ENCODE measurements at places on chromosomes 13 and 19.

- no peak for DNase-seq
Measured at GRCh38 chr19:44260695-44261446, 1.2 kb downstream of the ZNF233 start.

- no peak for DNase-seq
Measured at GRCh38 chr19:44792281-44792680, 14.6 kb downstream of the CBLC start.

- no peak for DNase-seq
Measured at GRCh38 chr19:8046569-8047165, 5.9 kb upstream of the CCL25 start.

DNA sequence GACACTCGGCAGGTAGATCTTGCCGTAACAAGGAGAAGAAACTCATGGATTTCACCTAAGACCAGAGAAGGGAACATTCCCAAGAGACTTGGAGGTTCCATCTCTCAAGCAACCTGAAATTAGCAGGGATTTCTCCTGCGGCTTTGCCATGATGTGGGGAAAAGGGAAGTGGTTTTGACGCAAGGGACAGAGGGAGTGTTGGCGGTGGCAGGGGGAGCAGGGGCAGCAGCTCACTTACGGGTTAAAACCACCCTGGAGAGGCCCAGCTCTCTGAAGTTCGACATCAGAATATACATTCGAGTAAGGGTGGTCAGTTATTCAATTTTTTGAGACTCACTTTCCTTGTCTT lies 76.1 kb upstream of the POMP start:
- no peak for DNase-seq

GRCh38 chr19:56905631-56906150 lies 65.2 kb upstream of the PEG3 start:
- no peak for DNase-seq

- DNase-seq = no peak
Measured at GRCh38 chr13:109093998-109094397, 464.6 kb downstream of the MYO16 start.

GRCh38 chr13:71312923-71313322 lies 554.1 kb downstream of the DACH1 start:
- no peak for DNase-seq

GRCh38 chr13:35411059-35411744 lies 65.3 kb downstream of the MAB21L1 start:
- DNase-seq = no peak

- no peak for DNase-seq
Measured at GRCh38 chr19:40089462-40089861, 1.3 kb downstream of the ZNF780A start.

- DNase-seq = no peak
Measured at GRCh38 chr13:37966266-37966665, 96.7 kb upstream of the TRPC4 start.

GRCh38 chr19:5914358-5914774 lies 312 bp downstream of the CAPS start:
- DNase-seq = no peak

DNA sequence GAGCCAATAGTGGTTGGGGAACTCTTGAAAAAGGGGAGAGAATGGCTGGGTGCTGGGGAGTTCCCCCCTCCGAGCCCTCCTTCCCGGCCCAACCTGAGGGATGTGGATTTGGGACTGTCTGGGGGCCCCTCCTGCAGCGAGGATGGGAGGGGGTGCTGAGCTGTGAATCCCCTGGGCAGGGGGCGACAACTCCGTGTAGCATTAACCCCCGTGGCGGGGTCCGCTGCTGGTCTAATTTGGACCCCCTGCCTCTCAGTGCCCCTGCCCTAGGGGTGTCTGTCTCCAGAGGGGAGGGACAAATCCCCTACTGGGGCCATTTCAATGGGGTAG lies 9.7 kb downstream of the MIDN start:
- no peak for DNase-seq

DNA sequence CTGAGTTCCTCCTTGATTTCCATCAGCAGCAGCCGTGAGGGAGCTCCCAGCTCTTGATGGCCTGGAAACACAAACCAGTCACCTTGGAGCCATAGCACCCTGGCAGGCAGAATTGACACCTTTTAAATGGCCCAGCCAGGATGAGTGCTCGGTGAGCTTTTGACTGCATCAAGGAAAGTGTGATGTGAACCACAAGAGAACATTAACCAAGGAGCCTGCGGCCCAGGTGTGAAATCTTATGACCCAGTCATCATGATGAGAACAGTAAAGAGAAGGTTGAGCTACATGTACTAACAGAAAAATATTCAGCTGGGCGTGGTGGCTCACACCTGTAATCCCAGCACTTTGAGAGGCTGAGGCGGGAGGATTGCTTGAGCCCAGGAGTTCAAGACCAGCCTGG lies 22.8 kb downstream of the SUGP2 start:
- no peak for DNase-seq

- DNase-seq = no peak
Measured at GRCh38 chr13:104595511-104595910, 1529.3 kb upstream of the SLC10A2 start.

- no peak for DNase-seq
Measured at GRCh38 chr13:88097541-88097940, 426.4 kb downstream of the SLITRK5 start.

DNA sequence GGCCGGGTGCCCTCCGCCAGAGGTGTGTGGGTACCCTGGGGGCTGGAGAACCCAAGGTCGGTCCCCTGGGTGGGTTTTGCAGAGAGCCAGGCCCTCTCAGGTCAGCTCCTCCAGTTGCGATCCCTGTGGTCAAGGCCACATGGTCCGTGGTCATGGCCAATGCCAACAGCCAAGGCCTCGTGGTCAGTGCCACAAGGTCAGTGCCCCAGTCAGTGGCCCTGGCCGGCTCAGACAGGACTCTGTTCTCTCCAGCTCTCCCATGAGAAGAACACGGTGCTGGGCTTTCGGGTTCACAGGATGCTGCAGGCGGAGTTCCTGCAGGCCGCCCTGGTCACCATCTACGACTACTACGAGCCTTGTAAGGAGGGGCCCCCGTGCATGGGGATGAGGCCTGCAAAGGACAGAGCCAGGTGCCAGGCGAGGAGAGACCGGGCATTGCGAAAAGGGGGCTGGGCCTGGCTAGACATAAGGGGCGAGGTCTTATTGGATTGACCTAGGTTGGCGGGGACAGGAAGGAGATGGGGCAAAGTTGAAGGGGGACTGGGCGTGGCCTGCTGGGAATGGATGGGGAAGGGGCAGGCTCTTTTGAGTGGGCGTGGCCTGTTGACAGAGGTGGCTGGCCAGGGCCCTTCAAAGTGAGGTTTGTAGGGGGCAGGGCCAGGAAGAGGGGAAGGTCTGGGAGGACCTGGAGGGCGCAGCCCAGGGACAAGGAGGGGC lies 15.2 kb upstream of the SHFL start:
- DNase-seq = no peak

DNA sequence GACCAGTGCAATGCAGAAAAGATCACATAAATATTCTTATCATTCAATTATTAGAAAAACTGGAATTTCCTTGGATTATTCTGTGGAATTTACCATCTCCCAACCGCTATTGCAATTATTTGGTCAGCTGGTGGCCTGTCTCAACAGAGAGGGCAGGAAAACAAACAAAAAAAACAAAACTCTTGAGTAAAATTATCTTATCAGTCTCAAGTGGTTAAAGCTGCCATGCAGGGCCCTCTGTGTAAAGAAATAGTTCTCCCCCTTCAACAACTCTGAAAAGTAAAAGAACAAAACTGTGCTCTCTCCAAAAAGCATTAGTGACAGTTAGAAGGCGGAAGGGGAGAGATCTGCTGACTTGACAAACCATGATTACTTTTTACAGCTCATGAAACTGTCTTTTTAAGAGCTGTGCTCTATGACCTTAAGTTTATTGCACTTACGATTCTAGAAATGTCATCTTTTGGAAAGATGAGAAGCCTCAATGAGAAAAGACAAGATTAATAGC lies 152.3 kb downstream of the DLEU7 start:
- no peak for DNase-seq

DNA sequence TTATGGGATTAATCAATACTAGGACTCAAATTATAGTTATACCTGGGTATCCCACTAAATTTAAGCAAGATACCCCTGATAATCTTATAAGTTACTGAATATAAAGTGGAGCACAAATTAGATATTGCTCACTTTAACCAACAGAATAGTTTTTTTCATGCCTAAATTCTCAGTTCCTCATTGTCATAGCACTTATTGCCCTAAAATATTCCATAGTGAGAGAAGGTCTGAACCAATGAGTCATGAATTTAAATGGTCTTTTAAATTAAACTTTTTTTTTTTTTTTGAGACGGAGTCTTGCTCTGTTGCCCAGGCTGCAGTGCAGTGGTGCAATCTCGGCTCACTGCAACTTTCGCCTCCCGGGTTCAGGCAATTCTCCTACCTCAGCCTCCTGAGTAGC lies 42.4 kb downstream of the ZNF136 start:
- no peak for DNase-seq

- no peak for DNase-seq
Measured at GRCh38 chr13:32254416-32254815, 60.7 kb downstream of the ZAR1L start.

GRCh38 chr13:105364191-105364590 lies 1171.3 kb downstream of the EFNB2 start:
- no peak for DNase-seq

DNA sequence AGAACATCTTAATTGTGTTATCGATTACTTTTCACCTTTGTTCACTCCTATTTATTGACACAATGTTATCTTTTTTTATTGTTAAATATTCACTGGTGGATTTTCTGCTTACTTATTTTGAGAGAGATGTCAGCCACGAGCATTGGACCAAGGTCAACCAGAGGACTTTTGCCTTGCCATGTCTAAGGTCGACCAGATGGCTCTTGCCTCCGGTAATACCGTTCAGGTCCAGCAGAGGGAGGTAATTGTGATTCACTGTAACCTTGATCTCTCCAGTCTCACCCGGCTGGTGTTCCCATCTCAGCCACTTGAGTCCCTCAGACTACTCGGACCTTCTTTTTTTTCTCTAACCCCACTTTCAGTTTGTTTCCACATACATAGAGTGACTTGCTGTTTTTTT lies 1438.1 kb downstream of the UQCRFS1 start:
- no peak for DNase-seq

- no peak for DNase-seq
Measured at GRCh38 chr13:50651922-50652321, 191.6 kb downstream of the DLEU7 start.

GRCh38 chr19:4064149-4064495 lies 2.6 kb downstream of the ZBTB7A start:
- DNase-seq = no peak

DNA sequence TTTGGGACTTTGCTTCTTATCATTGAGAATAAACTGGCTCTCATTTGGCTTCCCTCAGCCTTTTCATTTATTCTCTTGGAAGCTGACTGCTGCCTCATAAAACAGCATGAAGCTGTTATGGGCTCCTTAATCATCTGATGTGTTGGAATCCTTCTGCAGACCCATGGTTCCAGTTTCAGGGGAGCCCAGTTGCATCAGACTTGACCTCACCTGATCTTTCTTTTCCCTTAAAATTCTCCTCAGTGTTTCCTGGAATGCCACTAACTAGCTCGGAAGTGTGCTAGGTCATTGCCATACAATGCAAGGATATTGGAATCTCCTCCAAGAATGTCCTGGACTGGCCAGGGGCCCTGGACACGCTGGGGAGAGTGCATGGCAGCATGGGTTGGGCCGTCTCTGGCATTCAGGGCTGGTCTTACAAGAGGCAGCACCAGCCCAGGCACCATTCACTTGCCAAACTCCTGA lies 158.7 kb downstream of the FLT1 start:
- DNase-seq = no peak

- no peak for DNase-seq
Measured at GRCh38 chr19:15269806-15270205, 37.6 kb upstream of the EPHX3 start.

GRCh38 chr13:110546926-110547325 lies 14.6 kb downstream of the RAB20 start:
- DNase-seq = no peak

DNA sequence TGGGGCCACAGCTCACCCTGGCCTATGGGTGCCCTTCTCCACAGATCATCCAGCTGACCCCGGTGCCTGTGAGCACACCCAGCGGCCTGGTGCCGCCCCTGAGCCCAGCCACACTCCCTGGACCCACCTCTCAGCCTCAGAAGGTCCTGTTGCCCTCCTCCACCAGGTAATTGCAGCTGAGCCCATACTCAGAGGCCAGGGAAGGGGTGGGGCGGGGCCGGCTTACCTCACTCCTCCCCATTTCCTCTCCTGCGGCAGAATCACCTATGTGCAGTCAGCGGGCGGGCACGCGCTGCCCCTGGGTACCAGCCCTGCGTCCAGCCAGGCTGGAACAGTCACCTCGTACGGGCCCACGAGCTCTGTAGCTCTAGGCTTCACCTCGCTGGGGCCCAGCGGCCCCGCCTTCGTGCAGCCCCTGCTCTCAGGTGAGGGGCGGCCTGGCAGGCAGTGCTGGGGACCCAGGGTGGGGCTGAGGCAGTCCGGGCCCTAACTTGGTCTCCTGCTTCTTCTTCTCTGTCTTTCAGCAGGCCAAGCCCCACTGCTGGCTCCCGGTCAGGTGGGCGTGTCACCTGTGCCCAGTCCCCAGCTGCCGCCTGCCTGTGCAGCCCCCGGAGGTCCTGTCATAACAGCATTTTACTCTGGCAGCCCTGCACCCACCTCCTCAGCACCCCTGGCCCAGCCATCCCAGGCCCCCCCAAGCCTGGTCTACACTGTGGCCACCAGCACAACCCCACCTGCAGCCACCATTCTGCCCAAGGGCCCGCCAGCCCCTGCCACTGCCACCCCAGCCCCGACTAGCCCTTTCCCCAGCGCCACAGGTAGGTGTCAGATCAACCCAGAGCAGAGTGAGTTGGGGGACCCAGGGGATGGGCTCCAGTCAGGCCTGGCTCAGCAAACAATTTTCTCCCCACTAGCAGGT lies 9.6 kb upstream of the PRR19 start:
- no peak for DNase-seq

GRCh38 chr13:30587739-30588138 lies 30.0 kb upstream of the USPL1 start:
- DNase-seq = no peak

DNA sequence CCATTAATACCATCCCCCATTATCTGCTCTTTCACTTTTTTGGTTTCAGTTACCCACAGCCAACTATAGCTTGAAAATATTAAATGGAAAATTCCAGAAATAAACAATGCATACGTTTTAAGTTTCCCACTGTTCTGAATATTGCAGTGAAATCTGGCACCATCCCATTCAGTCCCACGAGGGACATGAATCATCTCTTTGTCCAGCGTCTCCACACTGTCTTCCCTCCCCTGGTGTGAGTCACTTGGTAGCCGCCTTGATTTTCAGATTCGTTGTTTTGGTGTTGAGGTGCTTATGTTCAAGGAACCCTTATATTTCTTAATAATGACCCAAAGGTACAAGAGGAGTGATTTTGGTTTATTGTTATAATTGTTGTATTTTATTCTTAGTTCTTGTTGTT lies 246.1 kb downstream of the DCT start:
- DNase-seq = no peak
